ENCODE measurements at places on chromosomes 11 and 22.

- no peak for DNase-seq
These were observed 34.3 kb upstream of the CFAP300 start for GRCh38 chr11:102012946-102013345.

DNA sequence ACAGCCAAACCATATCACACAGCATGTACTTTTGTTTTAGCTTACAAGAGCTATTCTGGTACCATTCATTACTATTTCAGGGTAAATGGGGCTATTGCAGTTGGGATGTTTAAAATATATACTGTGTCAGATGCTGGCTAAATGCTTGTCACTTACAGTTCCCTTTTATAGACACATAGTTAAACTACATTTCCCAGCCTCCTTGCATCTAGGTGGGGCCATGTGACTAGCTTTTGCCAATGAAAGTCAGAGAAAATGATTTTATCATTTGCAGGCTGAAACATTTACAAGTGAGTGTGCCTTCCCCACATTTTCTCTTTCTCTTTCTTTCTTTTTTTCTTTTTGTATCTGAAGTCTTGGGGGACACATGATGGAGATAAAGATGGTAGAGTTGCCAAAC is 7.8 kb upstream of the IFTAP start:
- no peak for DNase-seq

DNA sequence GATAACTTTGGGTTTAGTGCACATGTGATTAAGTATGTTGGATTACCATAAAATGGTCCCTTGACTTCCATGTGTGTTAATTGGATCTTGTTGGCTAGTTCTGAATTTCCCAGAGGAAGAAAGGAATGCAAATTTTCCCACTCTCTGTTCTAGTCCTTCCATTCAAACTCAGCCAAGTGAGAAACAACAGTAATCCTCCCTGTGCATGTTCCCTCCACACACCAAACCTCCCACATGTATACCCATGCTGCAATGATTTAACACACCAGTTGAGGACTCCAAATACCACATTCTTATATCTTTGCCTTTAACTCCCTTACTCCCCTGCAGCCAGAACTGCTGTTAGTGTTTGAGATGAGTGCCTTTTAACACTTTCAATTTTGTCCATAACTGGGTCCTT is 1158.9 kb downstream of the DLG2 start:
- DNase-seq, result no peak

DNA sequence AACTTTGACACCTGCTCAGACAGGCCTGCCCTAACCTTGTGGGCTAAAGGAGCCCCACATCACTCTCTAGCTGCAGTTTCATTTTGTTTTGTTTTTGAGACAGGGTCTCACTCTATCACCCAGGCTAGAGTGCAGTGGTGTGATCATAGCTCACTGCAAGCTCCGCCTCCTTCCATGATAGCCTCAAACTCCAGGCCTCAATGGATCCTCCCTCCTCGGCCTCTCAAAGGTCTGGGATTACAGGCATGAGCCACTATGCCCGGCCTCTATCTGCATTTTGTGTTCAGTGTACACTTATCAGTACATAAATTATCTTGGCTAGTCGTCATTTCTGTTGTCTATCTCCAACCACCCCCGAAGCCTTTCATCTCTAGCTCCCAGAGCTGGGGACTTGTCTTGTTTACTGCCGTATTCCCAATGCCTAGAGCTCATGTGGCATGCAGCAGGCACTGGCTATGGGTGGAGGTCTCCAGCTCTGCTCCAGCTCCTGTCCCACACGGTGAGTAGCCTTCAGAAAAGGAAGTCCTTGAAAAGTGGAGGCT is 22.1 kb upstream of the PEX26 start:
- no peak for DNase-seq

DNA sequence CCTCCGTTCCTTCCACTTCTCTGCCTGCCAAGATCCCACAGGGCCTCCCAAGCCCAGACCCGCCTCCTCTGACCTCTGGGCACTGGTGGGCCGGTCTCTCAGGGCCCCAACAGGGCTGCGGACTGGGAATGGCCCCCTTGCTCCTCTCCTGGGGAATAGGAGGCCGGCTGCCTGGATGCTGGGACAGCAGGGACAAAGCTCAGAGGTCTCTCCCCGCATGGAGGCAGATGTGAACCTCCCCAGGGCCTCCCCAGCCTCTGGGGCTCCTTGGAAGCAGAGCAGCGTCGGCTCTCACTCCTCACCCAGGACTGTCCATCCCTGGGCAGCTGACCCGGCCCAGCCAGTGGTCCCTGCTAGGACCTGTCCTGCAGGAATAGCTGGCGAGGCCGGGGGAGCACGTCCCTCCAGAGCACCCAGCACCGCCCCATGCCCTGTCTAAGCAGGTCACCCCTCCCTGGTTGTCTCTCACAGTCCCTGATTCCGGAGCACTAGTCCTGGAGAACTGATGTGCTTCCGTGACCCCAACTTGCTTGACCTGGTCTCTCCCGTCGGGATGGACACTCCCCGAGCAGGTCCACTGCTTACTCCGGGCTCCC is 85.8 kb downstream of the RTL6 start:
- DNase-seq, result no peak

DNA sequence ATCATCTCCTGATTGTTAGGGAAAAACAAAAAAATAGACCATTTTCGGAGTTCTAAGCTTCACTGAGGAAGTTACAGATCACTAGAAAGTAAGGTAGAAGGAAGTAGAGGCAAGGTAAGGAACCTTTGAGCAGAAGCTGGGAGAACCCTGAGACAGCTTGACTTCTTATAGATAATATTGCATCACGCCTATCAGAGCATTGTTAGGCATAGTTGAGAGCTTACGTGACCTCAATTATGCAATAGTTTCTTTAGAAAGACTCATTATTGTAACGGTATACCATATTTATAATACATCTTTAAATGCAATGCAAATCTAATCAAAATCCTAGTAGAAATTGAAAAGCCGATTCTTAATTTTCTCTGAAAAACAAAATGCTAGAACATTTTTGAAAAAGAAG is 4.9 kb downstream of the TBRG1 start:
- DNase-seq, result no peak

GRCh38 chr11:57349491-57350274 is 11.5 kb downstream of the P2RX3 start:
- DNase-seq, result no peak
